ENCODE measurements at places on chromosomes 1 and 21. TPM values are rescaled to one million over a fixed set of nuclear protein-coding genes. Genes with fewer than 3 reads are reported as not detected.

- no peaks in the 10 kb centered on the region for H3K27me3 ChIP-seq
- H3K27ac ChIP-seq, result no peak overlapping the region
- H3K36me3 ChIP-seq, result no peaks in the 10 kb centered on the region
- H3K4me1 ChIP-seq, result no peaks in the 10 kb centered on the region
Measured at GRCh38 chr1:55749975-55750627, 534.9 kb upstream of the USP24 start.

- H3K4me1 ChIP-seq, result peaks cover 28% of the 10 kb centered on the region
- no peak for DNase-seq
- no peak overlapping the region for H3K27ac ChIP-seq
Measured at GRCh38 chr1:2541619-2542245, 11.7 kb upstream of the HES5 start.

GRCh38 chr1:7623842-7624241, 147.3 kb upstream of the VAMP3 start:
- no peak overlapping the region for H3K4me3 ChIP-seq
- no peaks in the 10 kb centered on the region for H3K36me3 ChIP-seq
- no peak for DNase-seq
- H3K4me1 ChIP-seq, result peaks cover 5% of the 10 kb centered on the region

GRCh38 chr1:10292188-10292587, 81.8 kb downstream of the KIF1B start:
- DNase-seq, result no peak
- peaks cover 13% of the 10 kb centered on the region for H3K36me3 ChIP-seq
- H3K27me3 ChIP-seq, result no peaks in the 10 kb centered on the region
- H3K27ac ChIP-seq, result no peak overlapping the region
- no peak overlapping the region for H3K4me3 ChIP-seq

DNA sequence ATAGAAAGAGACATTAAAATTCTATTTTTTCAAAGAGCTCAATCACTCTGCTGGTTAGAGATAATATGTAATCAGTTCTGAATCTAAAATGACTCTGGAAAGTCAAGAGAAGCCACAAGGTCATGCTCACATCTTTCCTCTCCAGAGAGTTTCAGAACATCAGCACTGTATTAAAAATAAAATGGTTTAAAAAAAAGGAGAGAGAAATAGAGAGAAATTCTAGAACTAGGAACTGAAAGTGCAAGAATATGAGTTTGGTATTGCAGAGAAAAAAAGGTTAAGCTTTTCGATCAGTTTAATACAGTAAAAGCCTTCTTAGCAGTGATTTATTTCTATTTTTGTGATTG, 44.0 kb upstream of the DIPK1A start:
- no peaks in the 10 kb centered on the region for H3K36me3 ChIP-seq
- no peaks in the 10 kb centered on the region for H3K4me1 ChIP-seq
- H3K4me3 ChIP-seq, result no peak overlapping the region
- no peak for DNase-seq

DNA sequence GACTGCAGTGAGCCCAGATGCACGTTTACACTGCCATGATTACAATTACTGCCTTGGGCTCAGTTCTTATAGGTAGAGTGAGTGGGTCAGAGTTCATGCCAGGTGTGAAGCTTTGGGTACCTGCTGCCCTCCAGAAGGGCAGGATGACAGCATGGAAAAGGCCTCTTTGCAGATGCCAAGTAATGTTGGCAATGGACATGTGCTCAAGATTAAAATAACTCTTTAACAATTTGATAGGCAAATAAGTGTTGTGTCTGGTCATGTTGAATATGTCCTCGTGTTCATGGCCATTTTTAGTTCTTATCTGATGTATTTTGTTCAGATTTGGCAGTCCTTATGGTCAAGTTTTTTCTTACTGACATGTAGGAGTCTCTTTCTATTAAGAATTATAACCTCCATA, 34.8 kb downstream of the S100B start:
- no peak overlapping the region for H3K4me3 ChIP-seq
- no peaks in the 10 kb centered on the region for H3K27me3 ChIP-seq
- peaks cover 54% of the 10 kb centered on the region for H3K36me3 ChIP-seq
- DNase-seq, result no peak

DNA sequence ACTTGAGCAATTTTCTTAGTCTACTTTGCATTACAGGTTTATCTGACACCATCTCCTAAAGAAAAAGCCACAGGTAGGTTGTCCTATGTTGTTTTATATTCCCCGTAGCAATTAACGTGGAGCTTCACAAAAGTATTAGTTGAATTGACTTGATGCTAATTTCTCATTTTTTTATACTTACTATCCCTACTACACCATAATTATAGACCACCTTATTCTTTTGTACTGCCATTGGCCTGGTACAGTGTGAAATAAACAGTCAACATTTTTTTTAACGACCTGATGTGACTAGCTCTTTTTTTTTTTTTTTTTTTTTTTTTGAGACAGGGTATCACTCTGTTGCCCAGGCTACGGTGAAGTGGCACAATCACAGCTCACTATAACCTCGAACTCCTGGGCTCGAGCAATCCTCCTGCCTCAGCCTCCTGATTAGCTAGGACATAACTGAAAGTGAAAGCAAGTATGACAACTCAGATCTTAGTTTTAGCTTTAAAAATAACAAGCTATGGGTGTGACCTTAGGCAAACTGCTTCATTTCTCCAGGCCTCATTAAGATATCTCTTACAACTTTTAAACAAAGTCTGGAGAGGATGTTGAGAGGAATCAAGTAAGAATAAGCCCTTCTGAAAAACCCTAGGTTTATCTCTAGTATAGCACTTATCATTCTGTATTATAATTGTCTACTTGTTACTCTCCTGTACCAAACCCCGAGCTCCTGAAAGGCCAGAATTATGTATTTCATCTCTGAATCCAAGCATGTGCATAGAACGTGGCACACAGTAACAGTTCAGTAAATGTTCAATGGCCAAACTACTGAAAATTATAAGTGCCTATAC, 49.5 kb downstream of the LUZP1 start:
- no peak for DNase-seq
- H3K4me1 ChIP-seq, result peaks cover 32% of the 10 kb centered on the region
- no peak overlapping the region for H3K4me3 ChIP-seq
- H3K27ac ChIP-seq, result no peak overlapping the region

GRCh38 chr1:48576565-48576964, 104.6 kb upstream of the SPATA6 start:
- H3K27me3 ChIP-seq, result peaks cover 2% of the 10 kb centered on the region
- no peak overlapping the region for H3K4me3 ChIP-seq
- H3K27ac ChIP-seq, result no peak overlapping the region
- H3K4me1 ChIP-seq, result no peaks in the 10 kb centered on the region

DNA sequence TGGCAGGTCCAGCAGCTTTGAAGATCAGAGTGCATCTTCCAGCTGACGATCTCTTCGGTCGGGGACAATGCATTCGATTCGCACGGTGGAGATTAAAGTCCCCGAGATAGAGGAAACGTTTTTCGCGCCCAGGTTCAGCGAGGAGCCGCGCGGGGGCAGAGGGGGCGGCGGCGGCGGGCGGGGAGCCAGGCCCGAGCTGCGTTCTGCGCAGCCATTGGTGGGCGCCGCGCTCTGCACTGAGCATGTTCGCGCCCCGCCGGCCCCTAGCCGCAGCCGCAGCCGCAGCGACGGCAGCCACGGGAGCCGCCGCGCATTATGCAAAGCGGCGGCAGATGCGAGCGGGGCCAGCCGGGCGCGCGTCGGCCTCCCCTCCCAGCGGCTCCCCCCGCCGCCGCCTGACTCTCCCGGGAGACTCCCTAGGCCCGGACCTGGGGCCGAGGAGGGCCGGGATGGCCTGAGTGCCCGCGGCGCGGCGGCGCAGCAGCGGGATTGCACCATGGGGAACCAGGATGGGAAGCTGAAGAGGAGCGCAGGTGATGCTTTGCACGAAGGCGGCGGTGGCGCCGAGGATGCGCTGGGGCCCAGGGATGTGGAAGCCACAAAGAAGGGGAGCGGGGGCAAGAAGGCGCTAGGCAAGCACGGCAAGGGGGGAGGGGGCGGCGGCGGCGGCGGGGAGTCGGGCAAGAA, at the start of gene FMN2:
Gene FMN2 (plus strand): TSS at position 270 of the 687 bp plus-strand sequence. CDS start 227 bp downstream, at position 497.
- H3K4me3 ChIP-seq, result peak within 1 kb of the TSS; percentile 92
- H3K27ac ChIP-seq, result peak within 1 kb of the TSS; percentile 78
- H3K4me1 ChIP-seq, result peaks cover 46% of the 10 kb centered on the region
- DNase-seq, result peak; percentile 61
- H3K36me3 ChIP-seq, result no peaks in the 10 kb centered on the region

DNA sequence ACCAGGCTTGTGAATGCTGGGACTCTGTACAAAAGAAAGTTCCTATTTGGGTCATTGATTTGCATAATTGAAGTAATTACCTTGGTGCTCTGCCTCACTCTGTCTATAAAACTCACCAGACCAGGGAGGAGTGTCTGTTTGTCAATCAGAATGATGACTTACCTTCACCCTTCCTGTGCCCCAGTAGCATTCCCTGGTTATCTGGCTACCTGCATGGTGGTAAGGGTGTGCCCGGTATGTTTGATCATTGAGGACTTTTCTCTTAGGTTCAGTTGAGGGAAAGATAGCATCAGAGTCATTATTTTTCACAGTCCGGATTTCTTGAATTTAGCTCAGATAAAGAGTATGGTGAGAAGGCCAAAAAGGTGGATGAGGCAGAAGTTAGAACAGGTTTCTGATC, 190.0 kb downstream of the BRINP2 start:
- no peak for DNase-seq
- peaks cover 2% of the 10 kb centered on the region for H3K27me3 ChIP-seq
- no peak overlapping the region for H3K27ac ChIP-seq

DNA sequence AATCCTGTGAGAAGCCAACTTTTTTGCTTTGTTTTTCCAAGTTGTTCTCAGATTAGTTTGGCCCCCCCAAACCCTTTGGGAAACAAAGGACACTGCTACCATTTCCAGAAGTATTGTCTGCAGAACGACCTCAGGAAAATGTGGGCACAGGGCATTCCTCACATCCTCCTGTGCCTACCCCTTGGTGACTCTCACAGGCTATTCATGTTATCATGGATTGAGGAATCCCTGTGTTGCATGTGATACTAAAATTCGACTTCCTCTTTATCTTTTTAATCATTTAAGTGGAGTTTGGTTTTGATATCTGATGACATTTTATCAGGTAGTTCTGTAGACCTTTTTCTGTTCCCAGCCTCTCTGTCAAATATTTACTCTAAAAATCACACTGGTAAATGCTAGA, 184.5 kb downstream of the FASLG start:
- H3K4me3 ChIP-seq, result no peak overlapping the region
- no peak overlapping the region for H3K27ac ChIP-seq
- H3K27me3 ChIP-seq, result no peaks in the 10 kb centered on the region
- no peaks in the 10 kb centered on the region for H3K36me3 ChIP-seq

- H3K4me1 ChIP-seq, result no peaks in the 10 kb centered on the region
- H3K36me3 ChIP-seq, result no peaks in the 10 kb centered on the region
- no peak for DNase-seq
- H3K4me3 ChIP-seq, result no peak overlapping the region
- no peak overlapping the region for H3K27ac ChIP-seq
Measured at GRCh38 chr1:119862276-119862675, 34.0 kb downstream of the ADAM30 start.

DNA sequence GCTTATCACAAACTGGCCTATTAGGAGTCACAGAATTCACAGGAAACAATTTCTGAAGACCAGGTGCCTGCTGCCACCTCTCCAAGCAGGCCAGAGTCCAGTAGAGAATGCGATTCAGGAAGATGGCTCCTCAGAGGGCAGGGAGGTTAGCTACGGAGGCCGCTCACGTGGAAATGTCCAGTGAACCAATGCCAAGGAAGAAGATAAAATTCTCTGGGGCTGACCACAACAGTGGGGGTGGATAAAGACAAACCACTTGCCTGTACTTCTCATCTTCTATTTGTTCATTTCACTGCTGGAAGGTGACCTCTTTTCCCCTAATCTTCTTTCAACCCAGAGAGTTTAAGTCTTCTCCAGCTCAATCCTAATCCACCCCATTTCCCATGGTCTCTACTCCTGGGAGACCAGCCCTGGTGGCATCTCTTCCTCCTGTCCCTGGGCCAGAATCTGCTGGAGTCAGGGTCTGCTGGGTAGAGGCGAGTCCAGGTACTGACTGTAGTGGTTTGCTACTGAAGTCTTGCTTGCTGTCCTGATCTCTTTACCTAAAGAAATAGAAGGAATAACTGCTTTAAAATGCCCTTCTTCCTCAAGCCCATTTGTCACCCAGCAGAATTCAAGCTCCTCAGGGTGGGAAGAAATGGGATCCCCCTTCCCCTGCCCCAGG, 3.2 kb downstream of the PSRC1 start:
- H3K27me3 ChIP-seq, result no peaks in the 10 kb centered on the region
- H3K4me1 ChIP-seq, result peaks cover 73% of the 10 kb centered on the region
- H3K36me3 ChIP-seq, result peaks cover 7% of the 10 kb centered on the region
- H3K27ac ChIP-seq, result no peak overlapping the region

DNA sequence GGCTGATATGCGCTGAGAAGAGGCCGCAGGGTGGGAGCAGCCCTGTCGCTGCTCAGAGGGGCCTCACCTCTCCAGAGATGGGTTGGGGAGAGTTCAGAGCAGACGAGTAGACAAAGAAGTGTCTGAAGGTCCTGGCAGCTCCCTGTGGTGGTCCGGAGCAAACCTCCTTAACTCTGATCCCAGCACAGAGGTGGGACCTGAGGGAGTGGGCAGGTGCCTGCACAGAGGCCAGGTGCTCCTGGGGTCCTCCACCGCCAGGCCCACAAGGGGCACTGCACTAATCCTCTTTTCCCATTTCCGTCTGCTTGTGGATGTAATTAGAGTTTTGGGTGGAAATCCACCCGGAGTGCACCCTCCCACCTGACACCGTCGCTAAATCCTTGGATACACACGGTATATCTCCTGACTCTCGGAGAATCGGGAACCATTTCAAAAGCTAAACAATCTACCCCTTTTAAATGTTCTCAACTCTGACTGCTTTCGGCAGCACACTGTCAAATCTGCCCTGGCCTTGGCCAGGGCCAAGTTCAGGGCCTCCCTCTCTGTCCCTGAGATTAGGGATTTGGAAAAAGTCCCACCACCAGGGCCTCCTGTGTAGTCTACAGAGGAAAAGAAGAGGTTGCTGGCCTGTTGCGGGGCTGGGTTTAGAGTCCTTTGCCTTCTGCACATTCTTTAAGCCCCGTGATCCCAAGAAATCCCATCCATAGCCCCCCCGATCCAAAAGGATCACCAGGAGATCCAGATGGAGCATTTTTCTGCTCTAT, 22.4 kb downstream of the CASZ1 start:
- DNase-seq, result no peak
- no peak overlapping the region for H3K27ac ChIP-seq
- no peaks in the 10 kb centered on the region for H3K4me1 ChIP-seq
- H3K27me3 ChIP-seq, result peaks cover 52% of the 10 kb centered on the region

The AADACL3 gene
- total RNA-seq, result not detected

The AMY1C gene
- not detected for total RNA-seq

The TFF2 gene
- not detected for total RNA-seq

The SERPINC1 gene
- not detected for total RNA-seq

The UMODL1 gene
- not detected for total RNA-seq
